Muscle of back (tissue), 13 donors: ENCODE measurements at places on chromosomes 3 and 15. TPM values are rescaled to one million over a fixed set of nuclear protein-coding genes. Genes with fewer than 3 reads are reported as not detected.

Gene CLDN1
- 3.4 TPM for polyA plus RNA-seq

Gene TERC
- 0.55 TPM for polyA plus RNA-seq

Gene SGO1
- 5.1 TPM for polyA plus RNA-seq

Gene KCNAB1
- 5.3 TPM for polyA plus RNA-seq

Gene FSD2
- 35.6 TPM for polyA plus RNA-seq

Gene RETNLB
- polyA plus RNA-seq: not detected

Gene ZIC4
- 11.1 TPM for polyA plus RNA-seq

Gene TNFSF10
- polyA plus RNA-seq: 7.5 TPM

Gene SLC9C1
- 0.11 TPM for polyA plus RNA-seq
